MG63 (cell line): ENCODE measurements at places on chromosomes 6 and 20.

GRCh38 chr20:48165401-48165685 lies 380.1 kb upstream of the SULF2 start:
- DNase-seq: no peak

DNA sequence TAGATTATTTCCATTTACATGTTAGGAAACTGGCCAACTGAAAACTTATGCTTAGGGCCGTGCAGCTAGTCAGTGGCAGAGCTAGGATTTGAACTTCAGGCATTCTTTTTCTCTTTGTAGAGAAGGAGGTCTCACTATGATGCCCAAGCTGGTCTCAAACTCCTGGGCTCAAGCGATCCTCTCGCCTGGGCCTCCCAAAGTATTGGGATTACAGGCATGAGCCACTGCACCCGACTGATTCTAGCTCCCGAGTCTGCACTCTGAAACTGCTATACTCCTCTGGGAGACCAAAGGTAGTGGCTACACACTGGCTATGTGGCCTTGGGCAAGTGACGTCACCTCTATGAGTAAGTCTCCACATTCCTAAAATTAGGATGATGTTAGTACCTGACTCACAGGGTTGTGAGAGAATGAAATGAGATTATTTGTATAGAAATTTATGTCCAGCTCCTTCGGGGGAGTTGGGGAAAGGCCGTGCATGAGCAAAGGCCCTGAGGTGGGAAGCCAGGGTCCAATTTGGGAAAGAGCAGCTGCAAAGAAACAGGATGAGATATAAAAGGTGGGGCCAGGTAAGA lies 6.4 kb downstream of the PLTP start:
- no peak for DNase-seq

- DNase-seq: no peak
These were observed 29.2 kb downstream of the SGK1 start for GRCh38 chr6:134288538-134289203.

- DNase-seq: peak; percentile 55
These were observed 48.2 kb downstream of the RBM38 start for GRCh38 chr20:57439432-57439831.

- peak; percentile 9 for DNase-seq
These were observed 35.2 kb upstream of the HLA-G start for GRCh38 chr6:29792123-29793035.
